Fibroblast of skin of left quadriceps (primary cell): ENCODE measurements at places on chromosomes 6 and 20.

GRCh38 chr20:56624786-56625681, 4.1 kb upstream of the TFAP2C start:
- DNase-seq, result no peak

DNA sequence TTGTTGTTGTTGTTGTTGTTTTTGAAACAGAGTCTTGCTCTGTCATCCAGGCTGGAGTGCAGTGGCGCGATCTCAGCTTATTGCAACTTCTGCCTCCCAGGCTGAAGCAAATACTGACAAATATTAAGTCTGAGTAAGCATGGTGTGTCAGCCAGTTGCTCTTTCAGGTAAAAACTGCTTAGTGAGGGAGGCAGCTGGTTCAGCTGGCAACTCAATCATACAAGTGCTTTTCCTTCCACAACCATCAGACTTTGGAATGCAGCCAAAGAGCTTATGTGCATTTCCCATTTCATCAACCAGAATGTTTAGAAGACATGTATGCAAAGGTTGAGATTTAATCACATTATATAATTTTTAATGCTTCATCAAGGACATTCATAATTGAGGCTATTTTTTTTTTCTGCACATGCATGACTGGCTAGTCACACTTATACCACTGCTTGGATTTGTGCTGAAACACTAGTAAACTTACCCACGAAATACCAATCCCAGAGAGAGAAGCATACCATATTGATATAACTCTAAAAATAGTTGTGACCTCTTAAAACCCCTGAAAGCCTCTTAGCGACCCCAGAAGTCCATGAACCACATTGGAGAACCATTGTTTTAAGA, 56.0 kb downstream of the CLIC5 start:
- peak; percentile 23 for DNase-seq

- DNase-seq, result peak; percentile 27
These were observed 182.3 kb downstream of the CDH4 start for GRCh38 chr20:61434341-61434781.

DNA sequence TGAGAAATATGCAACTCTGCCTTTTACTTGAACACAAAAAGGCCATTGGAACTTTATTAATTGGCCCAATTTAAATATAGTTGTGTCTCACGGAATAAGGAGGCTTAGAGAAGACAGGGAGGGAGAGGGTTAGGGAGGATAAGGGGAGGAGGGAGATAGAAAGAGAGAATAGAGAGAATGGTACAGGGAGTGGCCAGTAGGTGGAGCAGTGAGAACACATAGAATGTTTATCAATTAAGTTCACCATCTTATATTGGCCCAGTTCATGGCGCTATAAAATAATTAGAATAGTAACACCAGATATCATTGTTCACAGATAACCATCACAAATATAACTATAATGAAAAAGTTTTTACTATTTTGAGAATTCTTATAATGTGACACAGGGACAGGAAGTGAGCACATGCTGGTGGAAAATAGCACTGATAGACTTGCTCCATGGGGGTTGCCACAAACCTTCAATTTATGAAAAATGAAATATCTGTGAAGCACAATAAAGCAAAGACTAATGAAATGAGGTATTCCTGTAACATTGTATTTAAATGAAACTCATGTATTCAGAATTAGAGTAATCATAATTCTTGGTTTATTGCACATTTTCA, 374.1 kb upstream of the MANEA start:
- peak; percentile 27 for DNase-seq
